Hematopoietic multipotent progenitor cell treated with erythropoietin and hydrocortisone succinate and interleukin-3 and kit ligand, for 6 days (in vitro differentiated cells): ENCODE measurements at places on chromosomes 2 and 18.

- no peak for DNase-seq
Observed at GRCh38 chr18:78736015-78736690, 243.5 kb upstream of the SALL3 start.

GRCh38 chr2:141316606-141317005, 814.2 kb downstream of the LRP1B start:
- DNase-seq, result no peak

GRCh38 chr2:1869987-1870386, 125.7 kb upstream of the PXDN start:
- no peak for DNase-seq

GRCh38 chr18:54453996-54454395, 96.3 kb downstream of the C18orf54 start:
- DNase-seq, result no peak

GRCh38 chr2:85714841-85715240, 20.7 kb downstream of the GNLY start:
- peak; percentile 61 for DNase-seq

DNA sequence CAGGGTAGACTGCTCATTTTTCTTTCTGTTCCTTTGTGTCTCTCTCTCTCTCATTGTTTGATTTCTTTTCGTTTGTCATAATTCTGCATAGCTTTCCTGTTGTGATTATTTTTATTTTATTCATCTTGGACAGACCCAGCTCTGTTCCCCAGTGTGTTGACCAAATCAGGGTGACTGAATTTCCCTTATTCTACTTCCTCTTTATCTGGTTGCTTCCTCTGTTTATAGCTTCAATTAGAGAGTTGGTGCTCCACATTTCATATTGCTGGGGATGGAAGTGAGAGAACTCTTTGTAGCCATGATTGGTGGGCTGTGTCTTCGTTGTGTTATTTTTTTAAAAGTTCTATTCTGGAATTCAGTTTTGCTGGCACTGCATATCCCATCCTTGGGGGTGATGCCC, 19.1 kb downstream of the PROKR1 start:
- peak; percentile 24 for DNase-seq

DNA sequence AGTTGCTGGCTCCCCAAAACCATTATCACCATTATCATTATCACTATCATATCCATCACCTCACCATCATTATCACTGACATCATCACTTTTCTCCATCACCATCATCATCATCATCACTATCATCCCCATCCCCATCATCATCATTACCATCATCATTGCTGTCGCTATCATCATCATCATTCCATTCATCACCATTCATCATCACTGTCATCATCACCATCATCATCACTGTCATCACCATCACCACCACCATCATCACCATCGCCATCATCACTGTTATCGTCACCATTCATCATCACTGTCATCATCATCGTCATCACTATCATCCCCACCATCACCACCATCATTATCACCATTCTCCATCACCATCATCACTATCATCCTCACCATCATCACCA, 9.0 kb downstream of the HPCAL1 start:
- DNase-seq, result no peak

DNA sequence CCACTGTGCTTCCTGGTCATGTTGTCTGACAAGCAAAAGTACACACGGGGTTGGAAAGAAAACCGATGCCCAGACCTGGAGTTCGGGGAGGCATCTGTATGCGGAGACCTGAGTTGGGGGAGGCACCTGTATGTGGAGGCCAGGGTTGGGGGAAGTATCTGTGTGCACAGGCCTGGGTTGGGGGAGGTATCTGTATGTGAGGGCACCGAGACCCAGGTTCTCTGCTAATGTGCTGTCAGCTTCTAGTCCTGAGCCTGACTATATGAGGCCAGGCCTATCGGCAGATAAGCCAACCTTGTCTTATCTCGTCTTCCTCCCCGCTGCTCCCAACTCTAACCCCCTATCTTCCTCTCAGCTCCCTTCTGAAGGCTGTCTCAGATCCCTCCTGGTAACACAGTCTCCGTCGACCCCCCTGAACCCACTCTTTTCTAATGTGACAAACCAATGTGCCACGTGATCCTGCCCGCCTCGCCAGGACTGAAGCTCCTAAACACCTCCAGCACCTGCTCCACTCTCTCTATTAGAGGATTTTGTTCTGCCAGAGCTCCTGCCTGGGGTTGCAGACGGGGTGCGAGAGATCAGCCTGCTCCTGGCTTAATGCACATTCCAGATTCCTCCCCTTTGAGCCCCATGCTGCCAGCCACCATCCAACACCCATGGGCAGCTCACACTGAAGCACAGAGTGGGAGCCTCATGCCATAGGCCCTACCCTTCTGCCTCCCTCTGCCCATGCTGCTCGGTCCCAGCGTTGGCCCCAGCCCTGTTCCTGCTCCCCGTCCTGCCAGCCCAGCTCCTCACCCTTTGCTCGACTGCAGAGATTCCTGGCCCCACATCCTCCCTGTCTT, 188.4 kb downstream of the SH3BP4 start:
- no peak for DNase-seq

- no peak for DNase-seq
Observed at GRCh38 chr2:16244966-16245320, 304.6 kb downstream of the MYCN start.

DNA sequence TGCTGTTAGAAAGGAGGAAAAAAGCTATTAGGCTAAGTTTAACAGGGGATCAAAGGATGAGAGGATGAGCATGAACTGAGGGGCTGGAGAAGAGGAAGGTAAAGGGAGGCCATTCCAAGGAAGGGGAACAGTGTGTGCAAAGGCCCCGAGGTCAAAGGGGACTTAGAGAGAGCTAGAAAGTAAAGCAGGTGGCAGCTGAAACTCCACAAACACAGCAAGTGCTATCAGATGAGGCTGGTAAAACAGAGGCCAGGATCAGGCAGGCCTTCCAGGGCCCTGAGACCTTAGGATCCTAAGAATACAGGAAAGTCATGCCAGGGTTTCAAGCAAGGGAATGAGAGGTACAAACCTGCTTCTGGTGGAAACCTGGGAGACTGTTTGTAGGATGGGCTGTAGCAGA, 5.8 kb downstream of the HDAC4 start:
- DNase-seq, result no peak

- no peak for DNase-seq
Observed at GRCh38 chr18:54769526-54770464, 58.5 kb upstream of the RAB27B start.

- DNase-seq, result no peak
Observed at GRCh38 chr2:216546641-216547403, 48.2 kb downstream of the RPL37A start.
